Camera-type eye (tissue), 1 donor: ENCODE measurements at places on chromosomes 2 and 18. TPM values are rescaled to one million over a fixed set of nuclear protein-coding genes. Genes with fewer than 3 reads are reported as not detected.

GPBAR1 gene
- not detected for total RNA-seq

ASB18 gene
- total RNA-seq, result not detected

GCG gene
- total RNA-seq, result 0.99 TPM

PPIG gene
- total RNA-seq, result 68.1 TPM

NCKAP5 gene
- total RNA-seq, result 58.8 TPM

CD8B2 gene
- 0.11 TPM for total RNA-seq

MAPK4 gene
- 16.1 TPM for total RNA-seq

REG3G gene
- total RNA-seq, result not detected

D2HGDH gene
- 27.2 TPM for total RNA-seq

UGT1A4 gene
- total RNA-seq, result not detected

ERBB4 gene
- total RNA-seq, result 17.9 TPM

STON1 gene
- total RNA-seq, result 81.0 TPM

TRIB2 gene
- total RNA-seq, result 195 TPM

RBKS gene
- total RNA-seq, result 3.2 TPM

CFAP221 gene
- 4.1 TPM for total RNA-seq

CASP10 gene
- 11.5 TPM for total RNA-seq

NIFK gene
- total RNA-seq, result 78.8 TPM

NEU2 gene
- not detected for total RNA-seq

KRTCAP3 gene
- total RNA-seq, result not detected

TUBB8B gene
- not detected for total RNA-seq

RANBP2 gene
- 129 TPM for total RNA-seq

DYSF gene
- total RNA-seq, result 16.5 TPM

LRATD1 gene
- total RNA-seq, result 24.7 TPM

CMPK2 gene
- 7.6 TPM for total RNA-seq

EPHA4 gene
- 65.6 TPM for total RNA-seq

ANKRD29 gene
- 6.7 TPM for total RNA-seq

TWIST2 gene
- total RNA-seq, result 12.3 TPM

KATNAL2 gene
- 4.6 TPM for total RNA-seq

ZNF521 gene
- 99.6 TPM for total RNA-seq

KCNF1 gene
- total RNA-seq, result 6.8 TPM

KIF3C gene
- 30.7 TPM for total RNA-seq

ARL5A gene
- total RNA-seq, result 96.2 TPM

CDH2 gene
- total RNA-seq, result 225 TPM

RAD51AP2 gene
- total RNA-seq, result 0.27 TPM

CROCC2 gene
- 0.16 TPM for total RNA-seq

NT5DC4 gene
- 0.22 TPM for total RNA-seq

ADGRF3 gene
- total RNA-seq, result not detected

TANC1 gene
- 67.7 TPM for total RNA-seq

PAX8 gene
- total RNA-seq, result 3.7 TPM

NMUR1 gene
- 2.1 TPM for total RNA-seq
